ENCODE measurements at places on chromosomes 2 and 18. TPM values are rescaled to one million over a fixed set of nuclear protein-coding genes. Genes with fewer than 3 reads are reported as not detected.

The HOXD13 gene
- not detected for total RNA-seq

The RBM43 gene
- total RNA-seq, result 3.7 TPM

DNA sequence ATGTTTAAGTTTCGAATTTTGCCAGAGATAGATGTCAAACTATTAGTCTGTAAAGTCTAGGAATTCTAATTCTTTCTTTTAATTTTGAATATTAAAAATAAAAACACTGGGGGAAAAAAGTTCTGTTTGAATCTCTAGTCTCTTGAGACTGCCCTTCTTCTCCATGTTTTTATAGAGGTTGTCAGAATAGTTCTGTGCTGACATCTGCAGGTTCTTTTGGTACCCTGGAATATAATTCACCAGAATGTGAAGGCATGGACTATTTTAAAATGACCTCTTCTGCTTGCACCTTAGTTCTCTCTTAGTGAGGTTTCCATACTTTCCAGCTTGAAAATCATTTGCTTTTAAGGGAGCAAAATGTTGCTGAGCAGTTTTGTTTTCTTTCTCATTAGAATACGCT, 121.0 kb upstream of the MSTN start:
- peaks cover 1% of the 10 kb centered on the region for H3K36me3 ChIP-seq
- peaks cover 15% of the 10 kb centered on the region for H3K27me3 ChIP-seq

- H3K4me3 ChIP-seq, result no peak overlapping the region
- no peaks in the 10 kb centered on the region for H3K4me1 ChIP-seq
- no peak for DNase-seq
- H3K27ac ChIP-seq, result no peak overlapping the region
Measured at GRCh38 chr2:65309699-65310098, 82.1 kb downstream of the ACTR2 start.

All from activated CD4-positive, alpha-beta memory T cell treated with anti-CD3 and anti-CD28 coated beads for 36 hours (primary cell).